ENCODE measurements at places on chromosomes 7 and 10.

DNA sequence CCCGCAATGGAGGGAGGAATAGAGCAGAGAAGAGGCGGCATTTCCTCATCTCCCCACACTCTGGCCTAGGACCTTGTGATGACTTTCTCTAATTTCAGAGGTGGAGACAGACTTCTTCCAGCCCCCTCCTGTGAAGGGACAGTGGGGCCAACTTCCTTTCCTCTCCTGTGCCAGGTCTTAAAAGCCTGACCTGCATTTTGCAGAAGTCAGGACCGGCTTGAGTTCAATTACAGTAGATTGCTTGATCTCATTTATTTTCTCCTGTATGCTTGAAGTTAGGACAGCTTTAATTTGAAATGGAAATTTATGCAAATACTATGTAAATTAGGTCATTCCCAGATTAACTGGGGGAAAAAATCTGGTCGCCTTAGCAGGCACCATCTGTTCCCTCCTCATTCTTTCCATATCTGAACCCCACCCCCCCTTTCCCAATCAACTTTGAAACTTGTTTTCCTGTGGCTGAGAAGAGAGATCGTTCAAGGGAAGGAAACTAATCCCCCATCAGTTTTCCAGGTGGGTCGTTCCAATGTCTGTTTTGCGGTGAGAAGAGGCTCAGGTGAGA lies 57.1 kb downstream of the SYPL1 start:
- DNase-seq, result no peak

GRCh38 chr10:89502549-89502948 lies 32.8 kb downstream of the SLC16A12 start:
- DNase-seq, result no peak

- peak; percentile 18 for DNase-seq
Measured at GRCh38 chr7:44973610-44974401, 5.0 kb downstream of the MYO1G start.

GRCh38 chr10:43151371-43151770 lies 13.1 kb downstream of the CSGALNACT2 start:
- no peak for DNase-seq

DNA sequence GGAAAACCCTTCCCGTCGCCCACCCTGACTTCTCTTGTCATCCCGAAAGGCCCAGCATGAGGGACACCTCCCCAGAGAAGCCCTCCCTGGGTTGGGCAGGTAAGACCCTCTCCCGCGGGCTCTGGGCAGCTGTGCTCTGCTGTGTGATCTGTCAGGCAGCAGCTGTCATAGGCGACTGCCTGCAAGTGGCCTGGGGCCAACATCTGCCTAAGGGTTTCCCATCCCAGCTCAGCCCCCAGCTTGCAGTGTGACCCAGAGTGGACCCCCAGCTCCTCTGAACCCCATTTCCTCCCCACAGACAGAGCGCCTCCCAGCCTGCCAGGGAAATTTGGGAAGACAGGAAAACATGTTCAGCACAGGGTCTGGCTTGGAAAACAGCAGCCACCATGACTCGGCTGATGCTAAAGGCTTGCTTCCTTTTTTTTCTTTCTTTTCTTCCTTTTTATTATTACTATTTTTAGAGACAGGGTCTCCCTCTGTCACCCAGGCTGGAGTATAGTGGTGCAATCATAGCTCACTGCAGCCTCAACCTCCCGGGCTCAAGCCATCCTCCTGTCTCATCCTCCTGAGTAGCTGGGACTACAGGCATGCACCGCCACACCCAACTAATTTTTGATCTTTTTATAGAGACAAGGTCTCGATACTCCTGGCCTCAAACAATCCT lies 18.3 kb upstream of the TNRC18 start:
- peak; percentile 74 for DNase-seq
